Activated CD4-positive, alpha-beta T cell treated with anti-CD3 and anti-CD28 coated beads, Interleukin-2, amount 50 U/mL, for 24 hours (primary cell): ENCODE measurements at places on chromosomes 11 and 22.

- DNase-seq: no peak
Measured at GRCh38 chr22:35685731-35686130, 31.9 kb upstream of the APOL5 start.

GRCh38 chr11:2807801-2808241 lies 77.8 kb downstream of the CDKN1C start:
- no peak for DNase-seq

DNA sequence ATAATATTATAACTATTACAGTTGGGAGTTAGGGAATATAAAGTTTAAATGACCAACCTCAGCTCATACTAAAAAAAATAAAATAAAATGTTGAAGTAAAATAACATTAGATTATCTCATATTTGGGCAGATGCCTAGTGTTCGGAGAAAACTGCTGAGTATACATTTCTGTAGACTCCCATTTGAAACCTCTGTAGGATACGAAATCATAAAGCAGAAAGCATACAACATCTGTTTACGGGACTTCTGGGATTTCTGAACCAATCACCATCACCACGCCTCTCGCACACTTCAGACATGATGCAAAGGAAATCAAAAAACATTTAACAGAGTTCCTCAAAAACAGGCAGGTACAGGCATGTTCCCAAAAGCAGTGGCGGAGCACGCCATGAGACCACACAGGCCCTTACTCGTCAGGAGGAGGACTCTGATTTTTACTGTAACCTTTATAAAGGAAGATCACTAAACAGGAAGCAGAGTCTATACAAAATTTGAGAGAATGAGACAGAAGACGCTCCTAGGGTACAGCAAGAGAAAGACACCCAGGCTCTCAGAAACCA lies 8.6 kb downstream of the ZNF195 start:
- no peak for DNase-seq

GRCh38 chr11:118194835-118195627 lies 18.6 kb upstream of the SCN2B start:
- no peak for DNase-seq

- DNase-seq: no peak
Measured at GRCh38 chr11:114169321-114169749, 109.8 kb downstream of the ZBTB16 start.

- no peak for DNase-seq
Measured at GRCh38 chr11:94152678-94153065, 24.0 kb downstream of the PANX1 start.
